ENCODE measurements at places on chromosomes 6 and 20. TPM values are rescaled to one million over a fixed set of nuclear protein-coding genes. Genes with fewer than 3 reads are reported as not detected.

The UBD gene
- 0.32 TPM for total RNA-seq

The TFAP2D gene
- total RNA-seq, result not detected

The PRL gene
- not detected for total RNA-seq

The C20orf204 gene
- total RNA-seq, result 3.3 TPM

DNA sequence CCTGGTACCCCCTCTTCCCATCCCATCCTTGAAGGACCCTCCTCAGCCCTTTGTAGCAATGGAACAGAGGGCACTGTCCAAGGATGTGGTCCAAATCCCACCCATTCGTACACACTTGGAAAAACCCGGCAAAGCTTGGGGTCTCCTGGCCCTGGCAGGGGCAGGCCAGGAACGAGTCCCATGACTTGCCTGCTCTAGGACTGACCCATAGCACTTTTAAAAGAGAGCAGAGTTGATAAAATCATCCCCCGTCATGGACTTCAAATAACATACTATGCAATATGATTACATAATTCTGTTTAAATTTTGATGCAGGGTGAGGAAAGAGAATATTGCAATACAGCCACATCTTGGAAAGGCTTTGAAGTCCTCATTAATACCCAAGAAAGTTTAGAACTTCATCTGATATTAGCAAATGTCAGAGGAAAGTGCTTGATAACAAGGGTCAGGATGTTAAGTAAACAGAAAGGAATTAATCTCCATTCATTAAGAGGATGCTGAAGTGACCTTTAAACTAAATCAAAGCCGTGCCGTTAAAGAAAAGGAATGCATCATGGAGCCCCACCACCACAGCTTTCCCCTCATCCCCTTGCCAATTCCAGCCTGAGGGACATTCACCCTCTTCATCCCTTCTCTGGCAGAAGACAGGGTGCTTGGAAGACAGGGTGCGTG is 60.7 kb upstream of the NXT1 start:
- no peak for DNase-seq

GRCh38 chr6:121436274-121436857 is 920 bp downstream of the GJA1 start:
- DNase-seq, result no peak

DNA sequence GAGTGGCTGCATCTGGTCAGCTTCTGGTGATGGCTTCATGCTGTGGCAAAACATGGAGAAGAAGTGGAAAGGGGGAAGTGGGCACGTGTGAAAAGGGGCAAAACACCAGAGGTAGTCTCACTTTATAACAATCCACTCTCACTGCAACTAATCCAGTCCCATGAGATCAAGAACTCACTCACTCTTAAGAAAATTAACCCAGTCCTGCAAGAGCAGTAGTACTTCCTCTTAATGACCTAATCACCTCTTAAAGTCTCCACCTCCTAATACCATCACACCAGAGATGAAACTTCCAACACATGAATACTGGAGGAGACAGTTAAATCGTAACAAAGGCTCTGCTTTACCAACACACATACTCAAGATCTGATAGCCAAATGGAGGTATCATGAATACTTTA is 152.6 kb downstream of the THEMIS start:
- DNase-seq, result no peak

Data from activated CD4-positive, alpha-beta T cell treated with anti-CD3 and anti-CD28 coated beads for 36 hours (primary cell).